Activated CD4-positive, alpha-beta T cell treated with anti-CD3 and anti-CD28 coated beads for 36 hours (primary cell): ENCODE measurements at places on chromosomes 3 and 15. TPM values are rescaled to one million over a fixed set of nuclear protein-coding genes. Genes with fewer than 3 reads are reported as not detected.

GRCh38 chr15:49023354-49023753 is 22.9 kb downstream of the SECISBP2L start:
- DNase-seq, result no peak

- DNase-seq, result no peak
Measured at GRCh38 chr3:120427201-120427600, 23.6 kb downstream of the FSTL1 start.

DNA sequence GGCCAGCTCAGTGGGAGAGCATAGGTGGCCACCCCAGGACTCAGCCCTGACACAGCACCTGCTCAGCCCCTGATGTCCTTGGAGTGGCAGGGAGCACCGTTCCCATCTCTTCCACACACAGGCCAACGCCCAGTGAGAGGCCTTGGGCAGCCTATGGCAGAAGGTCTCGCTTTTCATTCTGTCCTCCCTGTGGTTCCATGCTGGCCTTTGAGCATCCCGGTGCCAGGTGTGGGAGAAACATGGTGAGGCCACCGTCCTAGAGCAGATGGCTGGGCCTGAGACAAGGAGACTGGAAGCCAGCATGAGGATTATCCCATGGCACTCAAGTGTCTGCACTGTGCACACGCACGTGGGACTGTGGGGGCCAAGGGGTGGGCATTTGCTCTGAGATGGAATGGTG is 25.1 kb downstream of the ADCY5 start:
- DNase-seq, result no peak

GRCh38 chr3:137509354-137510045 is 254.6 kb upstream of the SOX14 start:
- DNase-seq, result no peak

DNA sequence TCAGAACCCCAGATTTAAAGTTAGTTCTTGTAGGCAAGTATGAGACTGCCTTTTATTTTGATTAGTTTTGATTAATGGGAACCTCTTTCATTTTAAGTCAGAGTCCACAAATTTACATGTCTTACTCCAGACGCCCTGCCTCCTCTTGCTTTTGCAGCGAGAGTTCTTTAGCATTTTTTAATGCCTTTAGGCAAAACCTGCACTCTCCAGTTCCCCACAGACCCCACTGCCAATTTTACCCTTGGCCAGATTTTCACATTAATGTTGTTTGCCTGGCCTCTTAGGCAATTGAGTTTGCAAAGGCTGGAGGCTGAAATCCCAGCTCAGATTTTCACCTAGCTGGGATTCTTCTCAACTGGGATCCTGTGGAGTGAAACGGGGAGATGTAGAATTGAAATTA is 85.8 kb downstream of the GAP43 start:
- DNase-seq, result no peak

- DNase-seq, result peak; percentile 42
Measured at GRCh38 chr15:77038312-77039216, 32.3 kb downstream of the TSPAN3 start.

DNA sequence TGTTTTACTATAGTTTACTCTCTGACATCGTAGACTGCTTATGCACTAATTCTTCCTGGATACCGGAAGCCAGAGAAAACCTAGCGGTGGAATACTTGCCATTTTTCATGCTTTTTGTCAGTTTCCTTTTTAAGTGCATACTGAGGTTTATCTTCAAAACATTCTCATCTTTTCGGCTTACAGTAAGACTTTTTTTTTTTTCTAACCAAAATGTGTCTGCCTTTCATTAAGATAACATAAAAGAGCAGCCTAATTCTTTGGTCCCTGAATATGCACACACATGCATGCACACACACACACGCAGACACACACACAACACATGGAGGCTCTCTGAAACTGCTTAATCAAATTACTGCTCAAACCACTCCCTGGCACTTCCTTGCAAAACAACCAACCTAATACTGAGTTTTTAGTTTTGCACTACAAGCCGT is 1.3 kb downstream of the ZNF445 start:
- peak; percentile 8 for DNase-seq

GRCh38 chr15:88684345-88684744 is 45.5 kb downstream of the ISG20 start:
- DNase-seq, result no peak

- DNase-seq, result peak; percentile 54
Measured at GRCh38 chr15:78808550-78808949, 2.7 kb downstream of the ADAMTS7 start.

- DNase-seq, result no peak
Measured at GRCh38 chr3:192331749-192332385, 395.5 kb downstream of the FGF12 start.

DNA sequence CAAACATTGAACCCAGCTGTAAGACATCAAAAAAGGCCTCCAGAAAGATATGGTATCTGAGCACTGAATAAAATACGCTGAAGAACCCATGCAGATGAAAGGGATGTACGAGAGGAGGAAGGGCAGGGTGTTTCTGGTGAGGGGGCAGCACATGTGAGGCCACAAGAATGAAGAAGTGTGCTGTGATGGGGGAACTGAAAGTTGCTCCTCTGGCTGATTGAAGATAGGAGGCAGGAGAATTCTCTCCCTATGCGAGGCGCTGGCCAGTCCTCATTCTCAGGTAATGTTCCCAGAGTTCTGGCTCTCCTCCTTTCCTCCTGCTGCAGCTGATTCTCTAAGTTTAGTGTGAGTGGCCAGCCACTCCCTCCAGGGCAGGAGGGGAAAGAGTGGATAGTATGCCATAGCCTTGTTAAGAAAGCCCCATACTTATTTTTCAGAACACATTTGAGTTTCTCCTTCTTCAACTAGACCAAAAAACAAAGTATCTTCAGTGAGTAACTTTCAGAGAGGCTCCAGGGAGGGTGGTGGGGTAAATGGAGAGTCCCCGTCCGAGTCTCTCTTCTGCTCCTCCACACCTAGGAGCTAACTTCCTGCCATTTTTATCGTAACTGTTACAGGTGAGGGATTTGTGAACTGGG is 26.9 kb upstream of the MYO1E start:
- no peak for DNase-seq

DNA sequence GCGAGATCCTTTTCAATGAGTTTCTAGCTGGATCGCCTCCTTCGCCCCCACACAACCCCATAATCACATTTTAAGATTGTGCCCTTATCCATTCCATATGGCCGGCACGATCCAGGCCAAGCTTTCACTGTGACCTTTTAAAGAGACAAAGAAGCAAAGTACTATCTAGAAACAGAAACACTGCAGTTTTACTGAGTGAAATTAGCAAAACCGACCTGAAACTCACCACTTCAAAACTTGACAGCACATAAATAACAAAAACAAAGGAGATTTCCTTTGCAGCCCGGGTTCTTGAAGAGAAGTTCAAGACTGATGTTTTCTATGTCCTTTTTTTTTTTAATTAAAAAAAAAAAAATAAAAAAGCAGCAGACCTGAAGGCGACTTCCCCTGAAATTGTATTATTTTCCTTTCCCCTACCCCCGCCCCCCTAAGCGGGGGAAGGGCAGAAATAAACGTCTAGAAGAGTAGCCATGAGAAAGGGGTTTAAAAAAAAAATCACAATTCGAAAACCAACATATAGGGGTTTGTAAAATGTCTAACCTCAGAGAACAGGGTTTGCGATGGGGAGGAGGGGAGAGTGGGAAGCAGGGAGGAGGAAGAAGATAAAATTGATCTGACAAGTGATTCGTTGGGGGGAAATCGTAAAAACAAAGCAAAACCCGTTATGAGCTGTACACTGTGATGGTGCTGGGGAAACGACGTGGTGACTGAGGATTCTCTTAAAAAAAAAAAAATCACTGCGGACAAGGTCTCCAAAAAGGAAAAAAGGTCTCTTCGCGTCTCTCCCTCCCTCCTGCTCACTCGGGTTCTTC is 1.5 kb downstream of the SATB1 start:
- DNase-seq, result peak; percentile 71

DNA sequence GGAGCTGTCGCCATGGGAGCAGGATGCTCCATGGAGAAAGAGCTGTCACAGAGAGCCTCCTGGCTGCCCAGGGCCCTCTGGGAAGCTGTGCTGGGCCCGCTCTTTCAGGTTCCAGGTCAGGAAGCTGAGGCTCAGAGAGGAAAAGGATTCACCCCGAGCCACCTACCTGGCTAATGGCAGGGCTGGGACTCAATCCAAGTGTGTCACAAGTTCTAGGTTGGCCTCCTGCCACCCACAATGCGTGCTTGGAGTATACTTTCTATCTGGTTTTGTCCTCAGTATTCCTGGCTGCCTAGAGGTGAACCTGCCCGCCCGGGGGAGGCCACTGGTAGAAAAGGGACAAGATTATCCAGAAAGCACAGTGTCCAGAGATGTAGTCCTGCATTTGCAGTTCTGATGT is 23.6 kb downstream of the FAH start:
- no peak for DNase-seq

GRCh38 chr15:64749999-64750657 is 25.3 kb downstream of the RBPMS2 start:
- no peak for DNase-seq

DNA sequence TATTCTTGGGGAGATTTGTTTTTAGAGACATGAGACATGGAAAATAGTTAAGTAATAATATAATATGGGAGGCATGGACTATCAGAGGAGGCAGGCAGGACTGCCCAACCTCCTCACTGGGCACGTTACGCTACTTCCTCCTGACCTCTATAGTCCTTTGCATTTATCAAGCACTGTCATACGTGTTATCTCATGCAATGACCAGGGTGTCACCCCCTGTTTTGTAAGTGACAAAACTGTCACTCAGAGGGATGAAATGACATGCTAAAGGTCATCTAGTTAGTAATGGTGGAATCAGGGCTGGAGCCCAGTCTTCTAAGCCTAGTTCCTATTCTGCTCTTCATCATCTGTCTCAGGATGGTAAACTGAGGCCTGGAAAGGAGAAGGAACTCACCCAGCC is 66.7 kb downstream of the ST6GAL1 start:
- no peak for DNase-seq

DNA sequence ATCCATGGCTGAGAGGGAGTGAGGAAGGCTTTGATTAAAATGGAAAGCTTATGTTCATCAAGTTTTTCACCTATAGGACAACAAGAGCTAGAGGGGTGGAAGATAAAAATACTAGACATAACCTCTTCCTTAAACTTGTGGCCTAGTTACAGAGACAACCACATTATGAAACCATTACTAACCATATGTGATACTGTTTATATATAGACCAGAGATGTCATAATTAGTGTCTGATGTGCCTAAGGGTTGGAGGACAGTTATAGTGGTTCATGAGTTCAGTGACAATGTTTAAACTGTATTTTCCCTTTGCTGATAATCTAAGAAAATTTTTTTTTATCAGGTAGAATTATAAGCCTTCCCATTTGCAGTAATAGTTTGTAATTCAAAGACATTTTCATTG is 23.7 kb downstream of the PHLDB2 start:
- no peak for DNase-seq

- DNase-seq, result no peak
Measured at GRCh38 chr3:148697306-148698189, at the start of gene AGTR1. Gene AGTR1 (plus strand): TSS chr3:148697903. CDS start chr3:148741036, 43,133 bp downstream.

DNA sequence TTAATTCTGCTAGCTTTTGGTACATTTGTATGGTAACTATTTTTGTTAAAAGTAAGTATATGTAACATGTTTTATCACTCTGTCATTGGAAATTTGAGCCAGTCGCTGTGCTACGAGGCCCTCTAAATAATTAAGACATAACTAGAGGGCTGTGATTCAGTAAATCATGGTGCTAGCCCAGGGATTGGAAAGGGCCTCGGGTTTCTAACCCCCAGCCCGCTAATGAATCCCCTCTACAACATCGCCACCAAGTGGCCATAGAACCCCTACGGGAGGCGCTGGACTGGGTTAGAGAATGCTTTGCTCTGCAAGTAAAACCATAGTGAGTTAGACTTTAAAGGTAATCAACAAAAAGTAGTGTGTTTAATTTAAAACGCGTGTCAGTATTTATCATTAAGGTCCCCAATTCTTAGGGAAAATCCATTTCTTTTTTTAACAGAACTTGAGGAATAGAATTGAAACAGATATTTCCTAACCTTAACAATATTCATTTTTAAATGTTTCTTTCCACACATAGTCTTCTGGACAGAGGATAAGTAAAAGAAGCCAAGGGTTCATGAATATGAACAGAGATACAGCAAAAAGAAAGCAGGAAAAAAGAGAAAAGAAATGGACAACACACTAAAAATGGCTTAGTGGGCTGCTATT is 744.7 kb downstream of the EPHA3 start:
- DNase-seq, result peak; percentile 11

GRCh38 chr3:95798628-95799027 is 1015.8 kb upstream of the EPHA6 start:
- no peak for DNase-seq

DNA sequence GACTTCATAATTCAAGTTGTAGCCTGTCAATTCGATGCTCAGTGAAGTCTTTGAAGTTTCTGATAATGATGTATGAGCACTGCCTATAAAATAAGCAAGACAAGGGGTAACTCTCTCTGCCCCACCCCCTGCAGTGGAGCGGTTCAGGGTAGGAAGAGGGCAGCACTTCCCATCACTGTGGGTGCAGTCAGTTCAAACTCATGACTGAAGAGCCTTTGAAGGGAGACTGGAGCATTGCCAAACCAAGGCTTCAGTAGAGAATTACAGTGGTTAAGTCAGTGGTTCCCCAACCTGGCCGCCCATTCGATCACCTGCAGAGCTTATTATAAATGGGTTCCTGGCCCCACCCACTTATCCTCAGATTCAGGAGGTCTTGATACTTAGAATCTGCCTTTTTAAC is 190.6 kb downstream of the SHQ1 start:
- DNase-seq, result peak; percentile 68

DNA sequence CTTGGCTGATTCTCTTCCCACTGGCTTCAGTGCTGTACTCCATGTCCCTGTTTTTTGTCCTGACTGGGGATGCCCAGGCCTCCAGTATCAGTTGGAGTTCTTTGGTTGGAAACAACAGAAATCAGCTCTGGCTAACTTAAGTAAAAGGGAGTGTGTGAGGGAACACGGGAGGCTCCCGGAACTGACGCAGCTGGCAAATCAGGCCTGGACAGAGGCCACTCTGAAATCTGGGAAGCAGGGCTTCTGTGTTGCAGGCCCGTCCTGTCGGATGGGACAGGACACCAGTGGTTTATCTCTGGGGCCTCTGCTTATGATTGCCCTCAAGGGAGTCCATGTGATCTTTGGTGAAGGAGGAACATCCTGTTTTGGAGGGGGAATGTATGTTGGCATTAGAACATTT is 124.3 kb downstream of the CHCHD6 start:
- DNase-seq, result no peak

DNA sequence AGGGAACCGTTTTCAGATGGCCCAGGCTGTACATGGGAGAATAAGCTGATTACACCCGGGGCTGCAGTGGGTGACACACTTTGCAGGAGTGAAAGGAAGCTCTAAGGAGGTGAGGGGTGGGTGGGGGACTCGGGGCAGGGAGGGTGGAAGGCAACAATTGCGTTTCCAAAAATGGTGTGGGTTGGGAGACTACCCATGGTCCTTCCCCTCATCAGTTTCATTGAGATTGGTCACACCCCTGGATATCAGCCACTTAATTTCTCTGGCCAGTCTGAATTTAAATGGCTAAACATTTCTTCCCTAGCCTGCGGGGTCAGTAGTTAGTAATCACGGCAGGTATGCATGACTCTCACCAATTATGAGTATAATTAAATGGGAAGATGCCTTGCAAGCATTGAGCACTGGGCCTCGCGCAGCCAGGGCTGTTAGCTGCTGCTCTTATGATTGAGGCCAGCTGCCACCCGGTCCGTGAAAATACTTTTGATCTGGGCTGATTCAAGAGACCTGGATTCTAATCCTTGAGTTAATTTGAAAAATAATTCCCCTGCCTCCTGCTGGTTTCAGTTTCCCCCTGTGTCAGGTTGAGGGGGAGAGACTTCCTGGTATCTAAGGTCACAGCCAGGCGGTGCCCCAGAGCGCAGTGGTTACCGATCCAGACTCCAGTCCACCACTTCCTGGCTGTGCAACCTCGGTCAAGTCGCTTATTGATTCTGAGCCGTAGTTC is 23.3 kb downstream of the SLC6A6 start:
- peak; percentile 66 for DNase-seq

- no peak for DNase-seq
Measured at GRCh38 chr3:62375655-62376453, 2.5 kb upstream of the FEZF2 start.

P2RY13 gene
- not detected for total RNA-seq
